ENCODE measurements at places on chromosomes 13 and 19.

GRCh38 chr13:33543089-33543459 lies 257.5 kb upstream of the STARD13 start:
- no peak for DNase-seq

DNA sequence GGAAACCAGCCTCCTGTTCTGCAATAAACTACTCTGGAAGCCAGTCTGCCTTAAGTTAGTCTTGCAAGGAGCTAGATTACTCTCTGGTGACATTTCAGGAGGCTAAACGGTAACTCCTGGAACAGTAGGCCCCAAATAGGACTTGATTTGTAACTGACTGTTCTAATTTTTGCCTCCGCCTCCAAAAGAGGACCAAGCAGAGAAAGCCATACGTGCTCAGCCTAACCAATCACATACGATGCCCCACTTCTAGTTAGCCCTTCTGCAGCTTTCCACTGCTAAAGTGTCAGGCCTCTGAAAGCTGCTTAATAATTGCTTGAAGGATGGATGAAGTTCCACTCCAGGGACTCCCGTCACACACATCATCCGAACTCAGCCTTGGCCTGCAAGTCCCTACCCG lies 744 bp downstream of the ZNF805 start:
- no peak for DNase-seq

- DNase-seq: no peak
Observed at GRCh38 chr13:85675151-85675907, 123.9 kb downstream of the SLITRK6 start.

- no peak for DNase-seq
Observed at GRCh38 chr13:52025475-52026245, 1.2 kb downstream of the UTP14C start.

DNA sequence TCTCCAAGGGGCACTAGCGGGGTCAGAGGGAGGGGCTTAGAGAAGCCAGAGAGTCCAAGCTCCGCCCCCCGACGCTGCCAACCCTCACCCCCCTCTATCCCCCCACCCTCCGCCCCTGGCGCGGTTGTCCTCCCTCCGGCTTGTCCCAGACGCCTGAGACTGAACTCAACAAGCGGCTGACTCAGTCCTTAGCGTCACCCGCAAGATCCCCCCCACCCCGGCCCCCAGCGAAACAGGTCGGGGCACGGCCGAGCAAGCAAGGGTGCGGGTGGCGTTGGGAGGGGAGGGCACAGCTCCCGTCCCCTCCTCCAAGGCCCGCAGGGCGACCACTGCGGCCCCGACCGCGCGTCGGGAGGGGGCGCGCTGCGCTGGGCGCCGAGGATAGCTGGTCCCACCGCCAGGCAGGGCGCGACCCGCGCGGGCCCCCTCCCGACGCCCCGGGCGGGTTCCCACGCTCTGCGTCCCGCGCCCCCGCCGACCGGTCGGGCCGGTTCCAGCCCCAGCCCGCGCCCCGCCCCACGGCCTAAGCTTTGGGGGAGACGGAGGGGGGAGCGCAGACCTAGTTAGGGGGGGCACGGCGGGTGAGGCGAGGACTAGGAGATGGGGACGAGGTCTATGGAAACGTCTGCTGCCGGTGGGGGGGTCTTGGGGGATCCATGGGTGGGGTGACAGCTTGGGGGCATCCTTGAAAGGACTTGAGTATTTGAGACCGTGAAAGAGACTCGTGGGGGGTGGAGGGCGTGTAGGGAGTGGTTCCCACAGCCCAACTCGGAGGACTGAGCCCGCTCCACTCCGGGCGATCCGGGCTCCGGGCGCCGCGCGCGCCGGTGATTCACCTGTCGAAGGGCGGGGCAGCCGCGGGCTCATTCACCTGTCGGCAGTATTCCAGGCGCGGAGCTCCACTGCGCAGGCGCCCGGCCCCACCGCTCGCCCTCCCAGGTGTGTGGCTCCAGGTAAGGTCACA lies 5.1 kb downstream of the NOTCH3 start:
- DNase-seq: peak; percentile 20

DNA sequence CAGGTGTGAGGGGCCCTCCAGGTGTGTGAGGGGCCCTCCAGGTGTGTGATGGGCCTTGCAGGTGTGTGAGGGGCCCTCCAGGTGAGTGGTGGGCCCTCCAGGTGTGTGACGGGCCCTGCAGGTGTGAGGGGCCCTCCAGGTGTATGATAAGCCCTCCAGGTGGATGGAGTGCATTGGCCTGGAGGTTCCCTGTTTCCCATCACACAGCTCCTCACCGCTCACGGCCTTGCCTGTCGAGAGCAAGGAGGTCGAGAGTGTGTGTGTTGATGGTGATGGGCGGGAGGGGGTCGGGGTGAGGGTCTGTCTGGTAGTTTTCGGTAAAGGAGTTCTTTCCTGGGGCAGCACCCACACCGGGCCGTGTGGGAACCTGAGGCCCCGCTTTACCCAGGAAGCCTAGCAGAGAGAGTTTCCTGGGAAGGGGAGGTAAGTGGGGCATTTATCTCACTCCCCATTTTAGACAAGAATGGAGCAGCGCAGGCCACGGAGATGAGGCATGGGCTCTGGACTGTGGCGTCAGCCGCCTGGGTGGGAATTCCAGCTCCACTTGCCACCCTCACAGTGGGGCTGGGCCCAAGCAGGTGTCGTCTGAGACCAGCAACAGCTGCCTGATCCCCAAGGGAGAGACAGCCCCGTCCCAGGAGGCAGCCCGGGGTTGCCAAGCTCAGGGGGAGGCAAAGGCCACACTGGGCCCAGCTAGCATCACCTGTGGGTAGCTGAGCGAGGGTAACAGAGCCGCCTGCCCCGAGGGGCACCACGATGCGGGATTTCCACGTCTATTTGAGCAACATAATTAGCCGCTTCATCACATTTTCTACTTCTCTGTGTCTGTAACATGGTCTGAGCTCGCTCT lies 10.9 kb upstream of the GAS6 start:
- DNase-seq: no peak

Measured in CD4-positive, alpha-beta T cell (primary cell).